Activated T-helper 1 cell treated with anti-CD3 and anti-CD28 coated beads, Interleukin-2, amount 50 U/mL, for 16 hours (primary cell): ENCODE measurements at places on chromosomes 7 and 10.

GRCh38 chr7:133709036-133709880 lies 417.9 kb upstream of the LRGUK start:
- no peak for DNase-seq

DNA sequence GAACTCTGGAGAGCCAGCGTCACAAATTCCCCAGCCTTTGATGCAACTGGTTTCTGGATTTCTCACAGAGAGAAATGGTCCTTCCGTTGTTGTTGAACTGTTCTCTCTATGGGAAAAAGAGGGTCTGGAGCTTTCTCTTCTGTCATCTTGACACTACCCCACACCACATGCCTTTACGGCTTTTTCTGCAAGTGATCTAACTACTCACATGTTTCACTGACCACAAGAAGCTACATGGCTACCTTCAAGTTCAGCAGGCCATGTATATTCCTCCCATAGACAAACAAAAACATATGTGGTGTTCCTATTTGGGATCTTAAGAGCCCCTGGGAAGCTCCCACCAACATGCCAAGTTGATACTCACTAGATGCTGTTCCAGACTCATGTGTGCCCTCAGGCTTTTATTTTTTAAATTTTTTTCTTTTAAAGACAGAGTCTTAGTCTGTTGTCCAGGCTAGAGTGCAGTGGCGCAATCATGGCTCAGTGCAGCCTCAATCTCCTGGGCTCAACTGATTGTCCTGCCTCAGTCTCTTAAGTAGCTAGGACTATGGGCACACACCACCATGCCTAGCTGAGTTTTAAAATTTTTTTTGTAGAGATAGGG lies 72.0 kb downstream of the RNF216 start:
- DNase-seq = no peak

- no peak for DNase-seq
Measured at GRCh38 chr10:68052463-68052862, 22.6 kb downstream of the HERC4 start.

DNA sequence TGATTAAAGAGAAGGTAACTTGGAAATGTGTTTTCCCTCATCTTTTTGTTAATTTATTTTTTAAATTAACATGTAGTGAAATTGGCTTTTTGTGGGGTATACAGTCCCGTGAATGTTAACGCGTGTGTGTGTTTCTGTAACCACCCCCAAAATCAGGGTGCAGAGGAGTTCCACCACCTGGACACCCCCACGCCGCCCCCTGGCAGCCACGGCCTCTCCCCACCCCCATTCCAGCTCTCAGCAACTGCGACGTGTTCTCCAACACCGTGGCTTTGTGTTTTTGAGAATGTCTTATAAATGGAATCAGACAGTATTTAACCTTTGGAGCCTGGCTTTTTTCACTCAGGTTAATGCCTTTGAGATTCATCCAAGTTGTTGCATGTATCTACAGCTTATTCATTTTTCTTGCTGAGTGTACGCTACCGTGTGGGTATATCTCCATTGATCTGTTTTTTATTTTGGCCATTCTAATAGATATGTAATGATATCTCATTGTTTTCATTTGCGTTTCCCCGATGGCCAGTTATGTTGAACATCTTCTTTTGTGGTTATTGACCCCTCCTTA lies 218.8 kb downstream of the EBF3 start:
- no peak for DNase-seq

DNA sequence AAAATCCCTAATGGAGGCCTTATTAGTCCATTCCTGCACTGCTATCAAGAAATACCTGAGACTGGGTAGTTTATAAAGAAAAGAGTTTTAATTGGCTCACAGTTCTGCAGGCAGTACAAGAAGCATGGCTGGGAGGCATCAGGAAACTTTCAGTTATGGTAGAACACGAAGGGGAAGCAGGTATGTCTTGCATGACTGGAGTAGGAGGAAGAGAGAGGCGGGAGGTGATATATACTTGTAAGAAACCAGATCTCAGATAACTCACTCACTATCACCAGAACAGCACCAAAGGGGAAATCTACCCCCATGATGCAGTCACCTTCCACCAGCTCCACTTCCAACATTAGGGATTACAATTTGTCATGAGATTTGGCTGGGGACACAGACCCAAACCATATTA lies 35.8 kb downstream of the GNAI1 start:
- no peak for DNase-seq

GRCh38 chr7:51307651-51308210 lies 8.9 kb downstream of the COBL start:
- no peak for DNase-seq

GRCh38 chr10:32680803-32681557 lies 235.0 kb downstream of the CCDC7 start:
- no peak for DNase-seq

DNA sequence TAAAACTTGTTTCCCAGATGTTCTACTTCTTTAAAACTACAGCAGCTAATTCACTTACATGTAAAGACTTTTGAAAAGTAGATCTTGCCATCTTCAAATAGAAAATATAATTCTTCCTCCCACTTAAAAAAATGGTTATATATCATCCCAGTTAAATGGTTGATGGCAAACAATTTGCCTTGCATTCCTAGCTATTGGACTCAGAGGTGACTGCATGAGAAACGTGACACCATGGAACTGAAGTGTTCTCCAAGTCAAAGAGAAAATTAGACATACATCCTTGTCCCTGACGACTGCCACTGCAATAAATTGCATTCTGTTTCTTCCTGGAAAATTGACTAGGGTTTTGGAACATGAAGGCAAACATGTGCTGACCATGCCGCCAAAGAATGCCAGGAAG lies 95.0 kb upstream of the POM121L12 start:
- DNase-seq = no peak

DNA sequence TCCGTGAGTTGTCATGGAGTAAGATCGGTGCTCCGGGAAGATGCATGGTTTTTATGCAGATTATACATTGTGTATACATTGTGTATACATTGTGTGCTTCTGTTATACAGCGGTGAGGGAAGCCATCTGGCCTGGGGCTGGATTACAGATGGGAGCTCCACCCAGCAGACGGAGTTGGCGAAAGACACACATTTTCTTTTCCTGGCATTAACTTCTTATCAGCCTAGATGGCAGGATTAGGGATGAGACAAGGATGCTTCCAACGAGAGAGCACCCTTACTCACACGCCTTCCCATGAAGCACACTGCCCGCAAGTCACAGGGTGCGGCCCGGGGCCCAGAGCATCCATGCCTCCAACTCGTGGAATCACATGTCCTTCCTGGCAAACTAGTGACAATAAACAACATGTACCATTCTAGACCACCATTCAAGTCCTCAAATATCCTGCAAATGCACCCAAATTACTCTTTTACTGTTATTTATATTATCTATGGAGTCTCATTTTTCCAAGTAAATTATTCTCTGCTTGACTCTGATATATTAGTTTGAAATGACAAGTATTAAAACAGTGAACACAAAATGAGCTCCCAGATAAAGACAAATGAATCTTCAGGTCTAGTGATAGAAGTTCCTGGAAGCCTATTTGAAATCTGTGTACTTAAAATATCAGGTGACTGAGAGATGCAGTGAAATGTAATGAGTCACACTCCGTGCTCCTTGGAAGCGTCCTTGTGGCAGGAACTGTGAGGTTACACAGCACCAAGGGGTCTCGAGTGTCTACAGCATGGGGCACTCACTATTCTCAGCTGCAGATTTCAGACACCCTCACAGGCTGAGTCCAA lies 29.8 kb upstream of the PPP2R2D start:
- no peak for DNase-seq

DNA sequence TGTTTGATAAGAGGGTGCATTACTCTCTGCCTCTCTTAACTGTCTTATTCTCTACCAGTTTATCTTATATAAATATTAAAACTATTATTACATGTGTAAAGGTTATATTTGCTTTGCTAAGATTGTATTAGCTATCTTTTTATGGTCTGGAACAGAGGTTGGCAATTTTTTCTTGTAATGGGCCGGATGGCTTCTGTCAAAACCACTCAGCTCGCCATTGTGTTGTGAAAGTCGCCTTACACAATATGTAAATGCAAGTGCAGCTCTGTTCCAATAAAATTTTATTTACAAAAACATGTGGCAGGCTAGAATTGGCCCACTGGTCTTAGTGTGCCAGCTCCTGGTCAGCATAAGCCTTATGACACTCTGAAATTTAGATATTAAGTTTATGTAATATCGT lies 185.8 kb downstream of the SDK1 start:
- DNase-seq = no peak

DNA sequence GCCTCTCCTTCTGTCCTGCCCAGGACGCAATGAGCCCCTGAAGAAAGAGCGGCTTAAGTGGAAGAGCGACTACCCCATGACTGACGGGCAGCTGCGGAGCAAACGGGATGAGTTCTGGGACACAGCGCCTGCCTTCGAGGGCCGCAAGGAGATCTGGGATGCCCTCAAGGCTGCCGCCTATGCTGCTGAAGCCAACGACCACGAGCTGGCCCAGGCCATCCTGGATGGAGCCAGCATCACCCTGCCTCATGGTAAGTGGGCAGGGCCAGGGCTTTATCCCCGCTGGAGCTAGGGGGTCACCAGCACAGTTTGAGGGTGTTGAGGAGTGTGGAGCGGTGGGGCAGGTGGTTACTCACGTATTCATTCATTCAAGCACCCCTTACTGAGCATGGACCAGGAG lies 4.7 kb upstream of the ANKRD2 start:
- no peak for DNase-seq

DNA sequence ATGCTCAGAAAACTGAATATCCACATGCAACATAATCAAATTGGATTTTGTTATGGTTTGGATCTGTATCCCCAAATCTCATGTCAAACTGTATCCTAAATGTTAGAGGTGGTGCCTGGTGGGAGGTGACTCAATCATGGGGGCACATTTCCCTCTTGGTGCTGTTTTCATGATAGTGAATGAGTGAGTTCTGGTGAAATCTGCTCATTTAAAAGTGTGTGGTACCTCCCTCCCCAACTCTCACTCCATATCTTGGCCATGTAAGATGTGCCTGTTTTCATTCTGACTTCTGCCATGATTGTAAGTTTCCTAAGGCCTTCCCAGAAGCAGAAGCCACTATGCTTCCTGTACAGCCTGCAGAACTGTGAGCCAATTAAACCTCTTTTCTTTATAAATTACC lies 239.6 kb upstream of the KLF14 start:
- no peak for DNase-seq

DNA sequence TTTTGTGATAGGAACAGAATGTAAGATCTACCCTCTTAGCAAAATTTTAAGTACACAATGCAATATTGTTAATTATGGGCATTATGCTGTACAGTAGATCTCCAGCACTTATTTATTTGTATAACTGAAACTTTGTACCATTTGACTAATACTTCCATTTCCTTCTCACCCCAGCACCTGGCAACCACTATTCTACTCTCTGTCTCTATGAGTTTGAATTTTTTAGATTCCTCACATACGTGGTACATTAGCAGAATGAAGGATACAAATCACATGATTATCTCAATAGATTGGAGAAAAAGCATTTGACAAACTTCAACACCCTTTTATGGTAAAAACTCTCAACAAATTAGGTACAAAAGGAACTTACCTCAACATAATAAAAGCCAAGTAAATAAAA lies 90.3 kb upstream of the DLX6 start:
- no peak for DNase-seq

DNA sequence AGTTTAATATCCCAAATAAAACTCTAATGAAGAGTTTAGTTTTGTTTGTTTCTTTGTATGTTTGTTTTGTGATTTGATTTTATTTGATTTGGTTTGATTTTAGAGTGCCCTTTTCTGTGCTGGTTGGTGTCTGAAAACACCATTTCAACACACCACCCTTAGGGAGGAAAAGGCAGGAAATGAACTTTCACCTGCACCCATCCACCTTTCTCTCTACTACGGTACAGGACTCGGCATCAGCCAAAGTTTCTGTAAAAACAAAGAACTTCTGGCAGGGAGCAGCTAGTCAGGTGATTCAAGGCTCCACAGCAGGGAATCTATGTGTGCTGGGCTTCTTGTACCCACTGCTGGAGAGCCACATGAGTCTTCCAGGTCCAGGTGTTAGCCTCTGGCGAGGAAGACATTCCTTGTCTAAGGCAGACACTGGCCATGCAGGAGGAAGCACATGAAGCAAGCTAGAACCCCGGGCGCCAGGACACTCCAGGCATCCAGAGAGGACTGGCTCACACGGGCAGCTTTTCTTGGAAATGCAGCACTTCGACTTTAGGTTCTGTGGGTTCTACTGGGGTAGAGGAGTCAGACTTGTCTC lies 22.1 kb upstream of the STK17A start:
- no peak for DNase-seq

GRCh38 chr7:77606562-77606961 lies 69.5 kb downstream of the PTPN12 start:
- DNase-seq = no peak

GRCh38 chr10:133277993-133278576 lies 1.4 kb upstream of the ADAM8 start:
- DNase-seq = no peak

- no peak for DNase-seq
Measured at GRCh38 chr7:151240942-151241754, 7.3 kb downstream of the SMARCD3 start.

GRCh38 chr7:5525271-5526099 lies 101.9 kb upstream of the TNRC18 start:
- no peak for DNase-seq

DNA sequence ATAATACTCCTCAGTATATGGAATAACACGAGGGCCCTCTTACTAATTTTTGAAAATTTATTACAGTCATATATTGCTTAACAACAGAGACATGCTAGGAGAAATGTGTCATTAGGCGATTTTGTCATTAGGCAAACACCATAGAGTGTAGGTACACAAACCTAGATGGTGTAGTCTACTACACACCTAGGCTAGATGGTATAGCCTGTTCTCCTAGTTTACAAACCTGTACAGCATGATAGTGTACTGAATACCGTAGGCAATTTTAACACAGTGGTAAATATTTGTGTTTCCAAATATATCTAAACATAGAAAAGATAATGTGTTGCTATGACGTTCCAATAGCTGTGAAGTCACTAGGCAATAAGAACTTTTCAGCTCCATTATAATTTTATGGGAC lies 12.8 kb downstream of the OR2F1 start:
- no peak for DNase-seq

DNA sequence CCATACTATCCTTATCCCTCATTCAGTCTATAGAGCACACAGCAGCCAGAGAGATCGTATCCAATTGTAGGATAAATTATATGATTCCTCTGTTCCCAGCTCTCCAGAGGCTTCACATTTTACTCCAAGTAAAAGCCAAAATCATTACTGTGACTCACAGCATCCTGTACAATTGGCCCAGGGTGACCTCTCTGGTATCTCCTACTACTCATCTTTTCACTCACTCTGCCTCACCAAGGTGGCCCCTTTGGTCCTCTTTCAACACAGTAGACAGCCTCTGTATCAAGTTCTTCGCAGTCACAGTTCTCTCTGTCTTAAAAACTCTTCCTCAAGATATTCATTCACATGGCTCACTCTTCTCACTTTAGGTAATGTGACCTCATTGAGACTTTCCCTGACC lies 72.6 kb upstream of the LSM8 start:
- DNase-seq = no peak

- no peak for DNase-seq
Measured at GRCh38 chr7:80481196-80481884, 30.5 kb downstream of the GNAT3 start.

- DNase-seq = no peak
Measured at GRCh38 chr7:363626-364025, 73.7 kb downstream of the FOXL3 start.

- DNase-seq = no peak
Measured at GRCh38 chr10:120424198-120424464, 32.9 kb upstream of the PLPP4 start.
